ENCODE measurements at places on chromosomes 2 and 18. TPM values are rescaled to one million over a fixed set of nuclear protein-coding genes. Genes with fewer than 3 reads are reported as not detected.

ASB18 gene
- not detected for total RNA-seq

CFAP221 gene
- not detected for total RNA-seq

GCC2 gene
- 42.7 TPM for total RNA-seq

SCN2A gene
- under 0.01 TPM for total RNA-seq

MYO3B gene
- total RNA-seq, result under 0.01 TPM

RRM2 gene
- total RNA-seq, result 123 TPM

ALLC gene
- not detected for total RNA-seq

ZSWIM2 gene
- total RNA-seq, result not detected

GALNT5 gene
- total RNA-seq, result not detected

REG3G gene
- total RNA-seq, result not detected

TRIM43 gene
- total RNA-seq, result 0.07 TPM

RGPD3 gene
- 0.53 TPM for total RNA-seq

RAPGEF4 gene
- 4.5 TPM for total RNA-seq

BCL11A gene
- 0.27 TPM for total RNA-seq

CXCR1 gene
- not detected for total RNA-seq

DES gene
- total RNA-seq, result not detected

CTAGE1 gene
- not detected for total RNA-seq

AKAIN1 gene
- total RNA-seq, result not detected

CFAP65 gene
- total RNA-seq, result not detected

Measured in thoracic aorta endothelial cell (primary cell).